ENCODE measurements at places on chromosomes 11 and 22.

DNA sequence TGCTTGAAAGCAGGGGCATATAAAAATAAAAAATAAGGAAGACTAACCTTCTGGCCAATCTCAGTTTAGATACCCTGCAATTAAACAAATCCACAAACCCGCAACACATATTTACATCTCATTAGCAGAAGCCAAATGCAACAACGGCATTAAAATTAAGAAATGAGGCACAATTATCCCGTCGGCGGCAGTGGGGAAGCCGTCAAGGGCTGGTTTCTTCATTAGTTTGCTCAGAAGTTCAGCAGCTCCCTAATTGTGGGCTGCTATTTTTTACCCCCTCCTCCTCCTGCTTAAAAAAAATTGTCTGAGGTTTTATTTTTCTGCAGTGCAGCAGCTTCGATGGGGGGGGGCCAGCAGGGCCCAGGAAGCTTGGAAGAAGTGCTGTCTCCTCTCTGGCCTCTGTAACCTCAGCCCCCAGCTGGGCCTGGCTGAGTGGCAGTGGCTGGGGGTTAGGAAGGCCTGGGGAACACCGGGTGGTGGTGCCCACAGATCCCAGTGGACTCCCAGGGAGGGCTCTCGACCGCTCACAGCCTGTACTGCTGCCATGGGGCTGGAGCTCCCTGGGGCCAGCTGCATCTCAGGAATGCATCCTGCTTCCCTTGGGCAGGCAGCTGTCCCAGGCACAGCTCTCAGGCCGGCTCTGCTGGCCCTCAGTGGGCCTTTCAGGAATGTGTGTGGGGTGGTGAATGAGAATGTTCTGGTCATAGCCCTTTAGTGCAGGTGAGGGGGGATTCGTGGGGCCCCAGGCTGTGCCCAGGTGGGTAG lies 148.7 kb upstream of the B3GAT1 start:
- no peak for DNase-seq

DNA sequence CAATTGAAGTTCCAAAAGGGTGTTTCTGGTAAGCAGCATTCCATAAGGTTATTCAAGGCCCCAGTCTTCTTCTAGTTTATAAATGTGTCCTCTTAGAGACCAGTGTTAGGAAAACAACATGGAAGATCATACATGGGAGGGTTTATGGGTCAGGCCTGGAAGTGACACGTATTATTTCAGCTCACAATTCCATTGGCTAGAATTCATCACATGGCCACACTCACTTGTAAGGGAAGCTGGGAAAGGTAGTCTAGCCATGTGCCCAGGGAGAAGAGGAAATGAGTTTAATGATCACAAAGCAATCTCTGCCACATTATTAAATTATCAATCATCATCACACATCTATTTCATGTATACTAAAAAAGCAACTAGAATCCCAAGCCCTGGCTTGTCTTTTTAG lies 181.7 kb upstream of the TBCEL start:
- DNase-seq: no peak

DNA sequence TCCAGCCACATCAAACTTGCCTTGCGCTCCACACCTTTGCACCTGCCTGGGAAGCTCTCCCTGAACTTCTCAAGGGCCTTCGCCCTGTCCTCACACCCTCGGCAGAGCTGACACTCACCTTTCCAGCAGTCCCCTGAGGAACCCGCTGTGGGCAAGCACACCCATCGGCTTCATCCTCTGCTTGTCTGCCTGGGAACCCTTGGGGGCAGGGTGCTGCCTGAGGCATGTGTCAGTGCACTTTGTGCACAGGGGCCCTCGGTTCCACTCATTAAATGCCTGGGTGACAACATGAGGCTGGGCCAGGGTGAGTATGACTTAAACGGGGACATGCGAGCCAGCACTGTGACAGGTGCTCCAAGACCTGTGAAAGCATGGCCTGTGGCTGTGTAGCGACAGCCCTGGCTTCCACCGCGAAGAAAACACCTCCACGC lies 2.6 kb upstream of the LRFN4 start:
- DNase-seq: no peak

GRCh38 chr11:75305452-75305851 lies 46.0 kb downstream of the ARRB1 start:
- DNase-seq: no peak

- no peak for DNase-seq
These were observed 2.8 kb downstream of the ZNHIT2 start for GRCh38 chr11:65114538-65115171.

DNA sequence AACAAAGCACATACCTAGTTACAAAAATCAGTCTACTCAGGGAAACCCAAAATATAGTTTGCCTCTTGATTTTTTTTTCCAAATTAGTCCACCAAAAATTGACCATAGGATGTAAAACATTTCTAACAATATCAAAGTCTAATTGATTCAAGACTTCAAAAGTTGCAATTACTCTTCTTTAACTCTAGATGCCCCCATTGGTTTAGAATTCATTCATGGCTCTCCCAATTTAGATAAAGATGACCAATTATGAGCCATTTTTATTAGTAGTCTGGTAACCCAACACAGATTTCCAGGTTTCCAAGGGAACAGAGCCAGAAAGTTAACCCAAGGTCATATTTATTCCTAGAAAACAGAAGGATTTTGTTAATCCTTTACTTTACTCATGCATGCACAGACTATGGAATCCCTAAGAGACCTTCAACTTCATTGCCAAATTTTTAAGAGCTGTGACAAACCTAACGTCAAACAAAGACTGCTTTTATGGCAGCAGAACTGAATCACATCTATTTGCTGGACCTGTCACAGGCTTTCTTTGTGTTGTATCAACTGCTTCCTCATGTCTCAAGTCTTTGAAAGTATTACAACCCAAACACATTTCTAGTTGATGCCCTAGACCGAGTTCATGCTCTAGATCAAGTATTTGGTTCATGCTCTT lies 55.3 kb downstream of the C22orf42 start:
- DNase-seq: no peak

GRCh38 chr11:45252134-45252856 lies 33.8 kb downstream of the SYT13 start:
- DNase-seq: no peak

DNA sequence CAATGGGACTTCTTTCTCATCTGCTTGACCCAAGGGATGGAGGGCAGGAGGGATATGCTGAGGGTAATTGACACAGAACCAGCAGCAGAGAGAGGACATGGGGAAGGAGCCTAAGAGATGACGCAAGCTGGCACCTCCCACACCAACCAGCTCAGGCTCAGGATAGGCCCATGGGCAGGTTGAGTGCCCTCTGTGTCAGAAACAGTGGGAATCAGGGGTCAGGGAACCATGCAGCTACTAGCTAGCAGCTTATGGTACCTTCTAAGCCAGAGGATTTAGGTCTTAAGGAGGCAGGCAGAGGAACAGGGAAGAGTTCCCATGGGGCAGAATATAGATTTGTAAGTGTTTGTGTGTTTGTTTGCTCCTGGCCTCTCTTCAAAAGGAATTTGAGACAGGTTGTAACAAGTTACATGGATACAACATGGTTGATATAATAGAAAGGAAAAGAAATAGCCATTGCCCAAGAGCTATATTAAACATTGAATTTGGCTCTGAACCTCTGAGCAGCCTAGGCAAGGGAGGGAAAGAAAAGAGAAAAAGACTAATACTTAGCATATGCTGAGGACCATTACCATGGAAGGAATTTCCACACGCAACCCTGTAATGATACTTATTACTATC lies 39.9 kb upstream of the NAV2 start:
- no peak for DNase-seq

DNA sequence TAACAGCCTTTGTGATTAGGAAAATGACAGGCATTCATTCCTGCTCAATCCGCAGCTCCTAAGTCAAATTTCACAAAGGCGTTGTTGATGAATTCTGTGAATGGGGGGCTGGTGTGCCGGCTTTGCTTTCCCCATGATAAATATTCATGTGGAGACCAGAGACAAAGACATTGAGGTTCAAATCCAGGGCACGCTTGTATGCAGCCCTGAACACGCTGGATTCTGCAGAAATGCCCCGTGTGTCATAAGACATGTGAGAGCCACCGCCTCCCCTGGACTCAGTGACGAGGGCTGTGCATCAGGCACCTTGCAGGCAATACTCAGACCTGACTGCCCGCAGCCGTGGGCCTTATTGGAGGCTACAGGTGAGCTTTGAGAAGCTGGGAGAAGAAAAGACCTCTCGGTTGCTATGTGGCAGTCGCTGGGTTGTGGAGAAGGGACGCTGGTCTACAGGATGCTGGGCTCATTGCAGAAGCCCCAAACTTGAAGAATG lies 906.2 kb downstream of the BRD1 start:
- peak; percentile 88 for DNase-seq

DNA sequence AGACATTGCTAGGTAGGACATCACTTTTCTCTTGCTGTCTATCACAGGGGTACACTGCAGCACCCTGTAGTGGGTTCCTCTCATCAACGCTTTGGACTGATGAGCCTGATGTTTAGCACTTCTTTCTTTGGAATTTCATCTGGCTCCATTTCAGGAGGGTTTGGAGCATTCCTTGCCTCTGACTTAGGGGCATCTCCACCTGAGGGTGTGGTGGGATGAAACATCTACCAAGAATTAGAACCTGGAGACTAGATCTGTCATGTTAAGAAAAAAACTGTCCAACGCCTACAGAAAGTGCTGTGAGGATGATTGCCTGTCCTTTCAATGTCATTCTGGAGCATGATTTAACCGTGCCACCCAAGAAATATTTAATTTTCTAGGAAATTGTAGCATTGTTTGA lies 648.4 kb downstream of the ETS1 start:
- DNase-seq: no peak

GRCh38 chr22:37762389-37762836 lies 45.3 kb upstream of the GCAT start:
- DNase-seq: no peak

GRCh38 chr22:47629273-47629711 lies 866.8 kb downstream of the TBC1D22A start:
- no peak for DNase-seq

DNA sequence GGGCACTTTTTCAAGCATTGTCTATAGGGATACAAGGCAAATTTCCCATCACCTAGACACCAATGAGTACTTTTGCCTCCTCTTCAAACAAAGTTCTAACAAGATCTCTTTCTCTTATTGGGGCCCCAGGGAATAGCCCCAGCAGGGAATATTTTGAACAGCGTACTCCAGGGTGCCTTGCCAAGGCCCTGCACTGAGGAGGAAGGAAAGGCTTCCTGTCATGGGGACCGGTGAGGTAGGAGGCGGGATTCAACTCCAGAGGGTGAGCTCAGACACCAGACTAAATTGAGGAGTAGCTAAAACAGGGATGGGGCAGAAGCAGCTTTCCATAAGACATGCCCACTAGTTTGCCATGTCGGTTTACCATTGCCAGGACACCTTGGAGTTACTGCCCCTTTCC lies 28.0 kb upstream of the OR56B4 start:
- no peak for DNase-seq

DNA sequence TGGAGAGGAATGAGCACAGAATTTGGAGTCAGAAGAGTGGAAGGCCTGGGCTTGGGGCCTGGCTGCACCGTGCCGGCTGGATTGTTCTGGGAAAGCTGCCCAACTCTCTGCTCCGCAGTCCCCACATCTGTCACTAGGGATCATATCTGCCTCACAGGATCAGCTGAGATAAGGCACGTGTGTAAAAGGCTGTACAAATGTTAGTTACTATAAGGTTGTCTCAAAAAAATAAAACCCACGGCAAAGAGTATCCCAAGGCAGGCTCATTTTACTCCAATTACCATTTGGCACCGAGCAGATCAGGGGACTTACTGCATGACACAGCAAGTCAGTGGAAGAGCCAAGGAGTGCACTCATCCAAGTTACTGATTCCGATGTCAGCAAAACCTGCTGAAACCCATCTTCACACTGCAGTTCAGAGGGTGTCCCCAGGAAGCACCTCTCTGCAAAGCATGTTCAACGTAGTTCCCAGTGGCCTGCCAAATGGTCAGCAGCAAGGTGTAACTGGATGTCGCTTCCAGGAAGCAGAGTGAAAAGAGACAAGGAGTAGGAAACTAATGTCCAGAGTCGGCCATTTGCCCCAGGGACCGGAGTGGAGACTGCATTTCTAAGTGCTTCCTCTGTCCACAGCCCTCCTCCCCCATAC lies 18.1 kb upstream of the MRTFA start:
- peak; percentile 73 for DNase-seq

- DNase-seq: no peak
These were observed 6.9 kb downstream of the CADM1 start for GRCh38 chr11:115497303-115497702.

- DNase-seq: no peak
These were observed 4.2 kb upstream of the CTR9 start for GRCh38 chr11:10746871-10747270.

DNA sequence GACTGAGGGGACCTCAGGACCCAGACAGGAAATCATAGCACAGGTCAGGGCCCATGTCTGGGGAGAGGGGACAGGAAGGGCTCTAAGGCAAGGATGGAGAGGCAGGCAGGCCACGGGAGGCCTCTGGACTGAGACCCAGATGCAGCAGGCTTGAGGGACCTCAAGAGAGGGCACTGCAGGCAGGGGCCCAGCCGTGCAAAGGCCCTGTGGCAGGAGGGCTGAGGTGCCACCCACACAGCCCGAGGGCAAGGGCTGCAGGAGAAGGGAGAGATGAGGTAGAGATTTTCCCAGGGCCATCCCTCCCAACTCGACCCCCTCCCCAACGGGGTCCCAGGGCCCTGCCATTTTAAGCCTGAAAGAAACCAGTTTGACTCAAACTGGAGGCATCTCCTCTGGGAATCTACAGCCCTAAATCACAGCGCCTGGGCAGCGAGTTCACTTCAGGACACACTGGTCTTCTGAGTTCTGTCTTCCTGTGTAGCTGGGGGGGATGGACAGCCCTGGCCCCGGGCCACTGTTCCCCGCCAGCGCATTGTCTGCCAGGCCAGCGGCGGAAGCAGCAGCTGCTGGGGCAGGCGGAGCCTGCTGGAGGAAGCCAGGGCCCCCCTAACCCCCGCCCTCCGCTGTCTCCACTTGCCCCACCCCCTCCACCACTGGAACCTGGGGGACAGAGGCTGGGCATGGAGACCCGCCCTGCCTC lies 20.3 kb upstream of the WNT7B start:
- DNase-seq: no peak

All from amygdala (tissue), 56 donors.